ENCODE measurements at places on chromosomes 12 and 14. TPM values are rescaled to one million over a fixed set of nuclear protein-coding genes. Genes with fewer than 3 reads are reported as not detected.

DNA sequence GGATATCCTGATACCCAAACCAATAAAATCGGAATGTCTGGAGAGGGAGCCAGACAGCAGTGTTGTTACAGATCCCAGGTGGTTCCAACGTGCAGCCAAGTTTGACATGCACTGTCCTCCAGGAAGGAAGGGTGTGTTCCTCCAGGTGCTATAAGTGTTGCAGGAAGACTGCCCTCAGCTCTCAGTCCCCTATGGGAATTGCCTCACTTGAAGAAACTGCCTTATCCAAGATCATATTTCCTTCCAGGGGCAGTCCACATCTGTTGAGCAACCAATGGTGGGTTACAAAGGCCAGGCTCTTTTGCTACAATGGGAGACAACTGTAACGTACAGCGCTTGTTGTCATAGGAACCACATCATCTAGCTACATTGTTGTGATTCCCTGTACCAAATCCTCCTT, 13.3 kb upstream of the FBXW8 start:
- DNase-seq: no peak

- no peak for DNase-seq
Observed at GRCh38 chr14:35600253-35600652, 66.3 kb downstream of the INSM2 start.

RFX4 gene
- not detected for total RNA-seq

TPPP2 gene
- total RNA-seq: not detected

B3GNT4 gene
- 1.4 TPM for total RNA-seq

GRCh38 chr12:54680374-54680773, 32.2 kb upstream of the DCD start:
- peak; percentile 48 for DNase-seq

CHFR gene
- total RNA-seq: 90.6 TPM

DNA sequence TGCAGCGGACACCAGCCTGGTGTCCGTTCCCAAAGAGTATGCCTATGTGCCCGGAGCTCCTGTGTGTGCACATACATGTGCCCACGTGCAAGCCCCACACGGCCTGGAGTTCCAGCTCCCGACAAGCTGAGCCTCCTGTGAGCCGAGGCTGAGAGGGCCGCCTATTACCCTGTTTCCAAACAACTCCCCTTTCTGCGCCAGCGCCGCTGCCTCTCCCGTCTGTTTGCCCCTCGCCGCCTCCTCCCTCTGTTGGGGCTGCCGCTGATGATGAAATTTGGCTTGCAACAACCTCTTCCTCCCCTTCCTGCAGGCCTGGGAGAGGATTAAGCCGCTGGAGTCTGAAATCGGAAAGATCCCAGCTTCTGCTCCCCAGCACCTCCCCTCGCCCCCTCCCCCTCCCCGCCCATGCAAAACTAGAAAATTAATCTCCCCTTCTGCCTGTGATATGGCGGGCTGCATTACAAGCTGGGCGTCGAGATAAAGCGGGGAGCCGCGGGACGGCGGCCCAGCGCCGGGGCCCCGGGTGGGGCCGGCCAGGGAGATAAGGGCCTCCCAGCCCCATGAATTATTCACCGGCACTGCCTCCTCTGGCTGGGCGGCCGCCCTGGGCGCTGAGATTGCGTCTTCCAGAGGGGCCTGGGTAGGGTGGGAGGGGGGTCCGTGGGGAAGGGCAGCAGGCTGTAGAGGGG, 6.8 kb upstream of the ASIC1 start:
- DNase-seq: no peak

- DNase-seq: no peak
Observed at GRCh38 chr14:92917041-92917940, 5.7 kb upstream of the CHGA start.

IAPP gene
- total RNA-seq: not detected

- no peak for DNase-seq
Observed at GRCh38 chr12:42683933-42684801, 94.6 kb upstream of the PRICKLE1 start.
